T-helper 9 cell (primary cell): ENCODE measurements at places on chromosomes 1 and 21.

DNA sequence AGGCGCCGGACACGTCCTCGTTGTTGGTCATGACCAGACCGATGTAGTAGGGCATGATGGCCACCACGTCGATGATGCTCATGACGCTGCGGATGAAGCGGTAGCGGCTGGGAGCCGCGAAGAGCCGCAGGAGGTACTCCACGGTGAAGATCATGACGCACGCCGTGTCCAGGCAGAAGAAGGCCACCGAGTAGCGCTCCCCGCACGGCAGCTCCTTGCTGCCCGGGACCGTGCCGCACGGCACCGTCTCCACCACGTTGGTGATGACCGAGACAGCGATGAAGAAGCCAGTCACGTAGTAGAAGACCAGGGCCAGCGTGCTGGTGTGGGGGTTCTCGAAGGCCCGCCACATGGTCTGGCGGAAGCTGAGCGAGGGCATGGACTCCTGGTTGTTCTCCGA is 7.6 kb downstream of the KCND3 start:
- DNase-seq: no peak

DNA sequence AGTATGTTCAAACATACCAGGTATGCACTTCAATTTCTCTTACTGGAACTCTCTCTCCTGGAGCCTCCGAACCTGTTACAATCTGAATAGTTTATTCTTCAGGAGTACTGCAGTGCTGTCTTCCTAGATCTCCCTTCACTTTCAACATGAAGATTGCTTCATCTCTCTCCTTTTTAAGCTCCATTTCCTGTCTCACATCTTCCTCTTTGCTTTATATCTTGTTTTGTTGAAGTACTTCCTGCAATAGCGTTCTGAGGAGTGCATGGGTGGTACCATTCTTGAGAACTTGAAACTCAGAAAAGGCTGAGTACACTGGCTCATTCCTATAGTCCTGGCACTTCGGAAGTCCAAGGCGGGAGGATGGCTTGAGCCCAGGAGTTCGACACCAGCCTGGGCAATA is 15.7 kb upstream of the C1orf146 start:
- DNase-seq: no peak

DNA sequence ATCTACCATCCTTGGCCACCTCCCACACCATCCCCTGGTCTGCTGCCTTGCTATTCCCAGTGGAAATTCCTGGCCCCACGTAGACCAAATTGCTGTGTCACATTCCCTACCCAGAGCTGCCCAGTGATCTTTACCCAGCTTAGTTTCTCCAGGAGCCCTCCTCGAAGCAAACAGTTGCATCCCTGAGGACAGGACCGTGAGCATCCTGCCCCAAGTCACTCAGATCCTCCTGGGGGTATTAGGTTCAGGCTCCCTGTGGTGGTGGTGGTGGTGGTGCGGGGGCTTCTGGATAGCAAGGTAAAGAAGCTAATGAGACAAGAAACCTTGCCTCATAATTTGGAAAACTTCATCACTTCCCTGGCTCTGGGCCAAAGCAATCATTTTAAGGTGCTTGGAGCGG is 58.4 kb upstream of the RBM15 start:
- no peak for DNase-seq

DNA sequence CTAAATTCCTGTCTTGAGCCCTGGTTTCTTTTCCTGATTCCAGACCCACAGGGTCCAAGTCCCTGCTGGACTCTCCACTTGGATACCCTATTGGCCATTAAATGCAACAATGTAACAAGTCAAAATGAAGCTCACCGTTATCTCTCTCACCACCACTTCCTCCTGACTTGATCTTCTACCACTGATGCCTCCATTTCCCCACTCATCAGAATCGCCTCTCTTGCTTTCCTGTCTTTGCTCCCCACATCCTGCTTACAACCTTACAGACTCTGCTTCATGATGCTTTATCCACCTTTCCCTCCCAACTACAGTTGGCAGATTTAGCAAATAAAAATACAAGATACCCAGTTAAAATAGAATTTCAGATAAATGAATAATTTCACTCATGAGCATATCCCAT is 343.8 kb downstream of the KCNH1 start:
- no peak for DNase-seq

DNA sequence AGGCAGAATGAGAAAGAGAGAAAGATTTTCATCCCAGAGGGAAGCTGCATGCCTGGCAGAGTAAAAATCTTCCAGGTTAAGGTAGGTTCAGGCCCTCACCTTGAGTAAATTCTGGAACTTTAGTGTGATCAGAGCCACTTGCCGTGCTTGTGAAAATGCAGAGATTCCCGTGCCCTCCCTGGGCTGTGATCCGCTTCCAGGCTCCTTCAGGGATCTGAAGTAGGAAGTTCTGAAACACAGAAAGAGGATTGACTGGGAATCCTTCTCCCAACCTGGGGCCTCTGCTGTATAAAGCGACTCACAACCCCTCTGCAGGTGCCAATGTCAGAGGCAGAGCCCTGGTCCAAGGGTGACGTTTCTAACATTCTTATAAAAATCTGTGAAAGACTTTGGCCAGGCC is 26.6 kb downstream of the NUAK2 start:
- DNase-seq: no peak

DNA sequence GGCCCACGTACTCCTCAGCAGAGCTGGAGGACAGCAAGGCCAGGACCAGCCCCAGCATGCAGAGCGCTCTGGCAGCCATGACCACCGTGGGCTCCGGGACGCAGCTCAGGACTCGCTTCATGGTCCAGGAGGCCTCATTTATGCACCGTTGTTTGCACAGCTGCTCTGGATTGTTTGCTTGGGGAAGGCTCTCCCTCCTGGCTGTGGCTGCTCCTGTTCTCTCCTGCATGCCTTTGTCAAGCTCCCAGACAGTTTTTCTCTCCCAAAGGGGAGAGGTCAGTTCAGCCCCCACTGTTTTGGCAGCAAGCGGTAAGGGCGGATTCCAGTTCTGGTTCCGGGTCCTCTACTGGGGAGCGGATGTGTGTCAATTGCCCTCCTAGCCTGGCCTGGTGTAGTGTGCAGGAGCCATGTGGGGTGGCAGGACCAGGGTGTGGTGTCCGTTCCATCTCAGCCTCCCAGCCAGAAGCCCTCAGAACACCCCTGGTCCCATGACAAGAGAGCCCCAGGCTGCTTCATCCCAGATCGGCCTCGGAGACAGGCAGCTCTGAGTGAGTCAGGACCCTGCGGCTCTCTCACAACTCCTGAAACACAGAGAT is at the start of gene TFF3:
Gene TFF3 (minus strand): TSS at position 114 of the 596 bp plus-strand sequence. CDS start 35 bp downstream, at position 79.
- DNase-seq: no peak

DNA sequence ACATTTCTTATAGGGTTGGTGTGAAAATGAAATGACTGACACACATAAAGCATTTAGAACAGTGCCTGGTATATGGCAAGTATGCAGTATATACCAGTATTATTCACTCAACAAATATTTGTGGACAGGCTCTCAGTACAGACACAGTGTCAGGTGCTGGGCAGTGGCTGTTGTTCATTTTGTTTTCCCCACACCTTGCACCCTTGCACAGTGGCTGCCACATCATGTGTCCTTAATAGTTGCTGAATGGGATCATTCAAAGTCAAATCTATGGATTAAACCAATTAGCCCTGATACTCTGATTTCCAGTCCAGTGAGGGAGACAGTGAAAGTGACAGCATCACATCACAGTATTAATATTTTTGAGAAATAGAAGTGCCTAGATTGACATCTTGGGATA is 2.4 kb downstream of the SLAMF1 start:
- DNase-seq: no peak

- no peak for DNase-seq
These were observed 91.5 kb upstream of the F3 start for GRCh38 chr1:94633051-94633450.

DNA sequence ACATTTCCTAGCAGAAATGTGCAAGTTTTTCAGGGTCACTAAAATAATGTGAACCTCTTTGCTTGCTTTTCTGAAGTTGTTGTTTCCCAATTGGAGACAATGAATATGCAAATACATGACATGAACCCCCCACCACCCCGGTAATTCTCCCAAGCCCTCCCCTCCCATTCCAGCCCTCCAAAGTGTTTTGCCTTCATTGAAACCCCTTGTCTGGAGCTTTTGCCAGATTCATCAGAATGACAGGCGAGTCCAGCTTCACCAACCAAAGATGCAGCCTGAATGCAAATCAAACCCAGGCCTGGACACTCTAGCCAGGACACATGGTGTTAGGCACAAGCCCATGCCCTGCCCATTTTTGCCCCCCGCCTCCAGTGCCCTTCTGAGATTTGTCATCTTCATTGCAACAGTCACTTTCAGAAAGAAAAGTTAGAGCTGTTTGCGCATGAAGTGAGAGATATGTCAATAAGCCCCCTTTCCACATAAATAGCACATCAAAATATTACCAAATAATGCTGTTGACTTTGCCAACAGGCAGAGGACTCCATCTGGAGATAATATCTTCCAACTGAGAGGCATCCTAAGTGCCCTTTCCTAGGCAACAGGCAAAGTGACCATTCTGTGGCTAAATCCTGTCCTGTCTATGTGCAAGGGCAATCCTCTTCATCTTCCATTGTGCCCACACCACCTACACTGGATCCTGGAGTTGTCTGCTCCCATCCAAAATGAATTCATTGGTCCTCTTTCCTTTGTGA is 145.6 kb upstream of the NFIA start:
- DNase-seq: no peak

GRCh38 chr1:4344065-4344732 is 310.2 kb upstream of the AJAP1 start:
- no peak for DNase-seq

- DNase-seq: no peak
These were observed 58.0 kb upstream of the SGIP1 start for GRCh38 chr1:66475940-66476339.

GRCh38 chr1:26302733-26303405 is 3.6 kb downstream of the UBXN11 start:
- DNase-seq: no peak

- no peak for DNase-seq
These were observed 3.3 kb downstream of the TMEM51 start for GRCh38 chr1:15156807-15157380.

DNA sequence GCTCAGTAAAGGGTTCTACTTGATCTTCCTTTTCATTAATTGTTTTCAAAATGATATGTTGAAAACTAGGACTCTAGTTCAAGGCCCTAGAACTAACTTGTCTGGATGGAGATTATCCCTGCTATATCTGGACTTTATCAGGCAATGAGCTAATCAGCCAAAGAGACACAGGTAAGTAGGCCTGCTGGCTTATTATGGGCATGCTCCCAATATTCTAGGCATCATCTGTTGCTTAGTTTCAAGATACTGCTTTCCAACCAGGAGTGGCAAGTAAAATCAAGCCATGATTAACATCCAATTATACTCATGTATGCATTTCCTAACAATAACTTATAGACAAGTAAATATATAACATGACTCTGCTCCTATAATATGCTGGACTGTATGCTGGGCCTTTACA is 4.2 kb downstream of the DNASE2B start:
- DNase-seq: no peak

GRCh38 chr1:201939148-201939547 is 7.2 kb downstream of the LMOD1 start:
- no peak for DNase-seq

- no peak for DNase-seq
These were observed 118.1 kb upstream of the POGK start for GRCh38 chr1:166721145-166721544.

GRCh38 chr21:36909423-36909822 is 57.0 kb downstream of the HLCS start:
- DNase-seq: no peak

GRCh38 chr21:42474043-42474831 is 21.8 kb downstream of the RSPH1 start:
- no peak for DNase-seq

- no peak for DNase-seq
These were observed 34.2 kb downstream of the GATAD2B start for GRCh38 chr1:153888533-153888932.

DNA sequence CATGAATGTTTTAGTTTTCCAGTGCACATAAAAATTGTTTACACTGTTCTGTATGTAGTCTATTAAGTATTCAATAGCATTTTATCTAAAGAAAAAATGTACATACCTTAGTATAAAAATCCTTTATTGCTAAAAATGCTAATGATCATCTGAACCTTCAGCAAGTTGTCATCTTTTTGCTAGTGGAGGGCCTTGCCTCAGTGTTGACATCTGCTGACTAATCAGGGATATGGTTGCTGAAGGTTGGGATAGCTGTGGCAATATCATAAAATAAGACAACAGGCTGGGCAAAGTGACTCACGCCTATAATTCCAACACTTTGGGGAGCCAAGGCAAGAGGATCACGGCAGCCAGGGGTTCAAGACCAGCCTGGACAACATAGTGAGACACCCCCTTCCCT is 9.0 kb downstream of the DYNLT5 start:
- DNase-seq: no peak

GRCh38 chr1:171426645-171427044 is 58.7 kb upstream of the PRRC2C start:
- DNase-seq: no peak

DNA sequence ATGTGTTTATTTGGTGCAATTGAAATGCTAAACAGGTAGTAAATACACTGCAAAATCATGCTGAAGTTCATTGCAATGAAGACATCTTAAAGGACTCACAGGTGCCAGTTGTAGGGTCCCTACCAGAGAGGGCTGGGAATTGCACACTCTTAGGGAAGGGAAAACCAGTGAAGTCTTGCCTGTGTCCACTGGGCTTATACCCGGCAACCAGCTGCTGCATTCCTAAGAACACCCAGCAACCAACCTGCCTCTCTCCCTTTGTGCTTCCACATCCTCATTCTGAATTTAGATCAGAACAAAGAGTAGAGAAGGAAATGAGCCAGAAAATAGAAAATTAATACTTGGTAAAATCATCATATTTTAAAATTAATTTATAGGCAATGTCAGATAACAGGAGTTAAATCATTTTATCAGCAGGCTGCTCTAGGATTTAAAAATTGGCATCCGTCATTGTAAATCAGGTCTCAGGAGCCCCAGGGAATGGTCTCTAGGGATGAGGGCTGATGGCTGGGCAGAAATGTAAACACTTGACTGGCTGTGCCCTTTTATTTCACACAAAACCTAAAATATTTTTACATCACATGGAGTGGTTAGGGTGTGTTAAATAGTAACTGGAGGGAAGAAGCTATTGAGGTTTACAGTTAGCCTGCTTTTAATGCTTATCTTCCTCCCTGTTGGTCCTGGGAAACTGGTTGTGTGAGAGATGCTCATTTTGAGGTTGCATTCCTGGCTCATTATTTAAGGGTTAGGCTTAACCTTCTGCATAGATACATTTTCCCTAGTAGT is 31.3 kb downstream of the PTGFRN start:
- DNase-seq: no peak

DNA sequence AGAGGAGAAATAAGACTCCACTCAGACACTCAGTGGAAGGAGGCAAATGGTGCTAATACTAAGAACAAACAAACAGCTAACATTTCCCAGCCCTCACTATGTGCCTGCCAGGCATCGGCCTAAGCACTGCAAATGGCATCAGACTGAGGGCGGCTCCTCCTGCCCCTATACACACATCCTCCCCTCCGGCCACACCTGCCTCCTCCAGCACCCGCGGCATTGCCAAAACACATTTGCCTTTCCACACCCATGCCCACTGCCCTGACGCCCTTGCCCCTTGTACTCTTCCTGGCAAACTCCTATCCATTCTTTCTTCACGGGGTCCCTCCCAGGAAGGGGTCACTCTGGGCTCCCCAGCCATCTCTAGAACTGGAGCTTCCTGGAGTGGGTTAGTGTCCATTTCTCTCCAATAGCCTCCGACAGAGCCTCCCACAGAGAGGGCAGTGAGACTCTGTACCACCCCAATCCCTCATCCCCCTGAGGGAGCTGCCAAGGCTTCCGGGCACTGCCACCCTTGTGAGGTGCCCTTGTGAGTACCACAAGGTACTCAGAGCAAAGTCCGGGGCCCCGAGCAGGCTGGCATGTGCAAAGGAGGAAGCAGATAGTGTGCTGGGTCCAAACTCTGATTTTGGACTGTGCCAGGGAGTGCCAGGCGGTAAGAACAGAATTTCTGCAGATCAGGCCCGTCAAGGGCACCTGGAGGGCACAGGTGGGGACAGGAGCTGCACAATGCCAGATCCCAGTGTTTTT is 959 bp downstream of the AKR7A3 start:
- DNase-seq: no peak
